ENCODE measurements at places on chromosomes 3 and 15. TPM values are rescaled to one million over a fixed set of nuclear protein-coding genes. Genes with fewer than 3 reads are reported as not detected.

- peaks cover 82% of the 10 kb centered on the region for H3K36me3 ChIP-seq
- DNase-seq: no peak
- H3K27me3 ChIP-seq: no peaks in the 10 kb centered on the region
- peaks cover 100% of the 10 kb centered on the region for H3K4me1 ChIP-seq
- peak overlapping the region; percentile 92 for H3K27ac ChIP-seq
Measured at GRCh38 chr3:123683505-123684154, 98.8 kb upstream of the HACD2 start.

DNA sequence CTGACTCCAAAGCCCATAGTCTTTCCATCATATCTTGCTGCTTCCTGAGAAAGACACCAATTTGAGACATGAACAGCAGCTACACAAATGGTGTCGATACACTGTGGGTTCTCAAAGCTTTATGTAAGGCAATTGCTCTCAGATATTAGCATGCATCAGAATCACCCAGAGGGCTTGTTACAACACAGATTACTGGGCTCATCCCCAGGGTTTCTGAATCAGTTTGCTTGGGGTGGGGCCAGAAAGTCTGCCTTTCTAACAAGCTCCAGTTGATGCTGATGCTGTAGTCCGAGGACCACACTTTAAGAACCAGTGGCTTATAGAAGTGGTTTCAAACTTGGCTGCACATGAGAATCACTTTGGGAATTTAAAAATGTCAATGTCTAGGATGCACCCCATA, 86.5 kb downstream of the SEMA6D start:
- no peak overlapping the region for H3K27ac ChIP-seq
- H3K4me1 ChIP-seq: no peaks in the 10 kb centered on the region
- no peaks in the 10 kb centered on the region for H3K36me3 ChIP-seq
- no peak for DNase-seq

DNA sequence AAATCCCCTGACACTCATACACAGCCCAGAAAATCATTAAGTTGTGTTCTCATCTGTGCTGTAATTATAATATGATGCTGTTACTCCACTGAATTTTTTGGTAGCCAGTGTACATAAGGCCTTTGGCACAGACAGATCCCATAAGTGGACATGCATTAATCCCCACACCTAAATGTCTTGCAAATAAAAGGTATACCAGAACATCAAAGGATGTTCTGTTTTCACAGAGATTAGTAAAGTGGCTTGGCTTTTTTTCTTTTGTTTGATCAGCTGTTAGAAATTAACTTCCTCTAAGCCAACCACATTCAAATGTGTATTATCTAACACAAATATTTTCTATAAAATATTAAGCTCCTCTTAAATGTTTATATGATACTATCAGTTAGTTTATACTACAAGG, 2.7 kb downstream of the SST start:
- H3K4me3 ChIP-seq: no peak overlapping the region
- no peak overlapping the region for H3K27ac ChIP-seq
- no peaks in the 10 kb centered on the region for H3K36me3 ChIP-seq
- H3K4me1 ChIP-seq: peaks cover 16% of the 10 kb centered on the region
- no peak for DNase-seq
- H3K27me3 ChIP-seq: no peaks in the 10 kb centered on the region

- H3K27ac ChIP-seq: no peak overlapping the region
- no peak overlapping the region for H3K4me3 ChIP-seq
- no peak for DNase-seq
- no peaks in the 10 kb centered on the region for H3K36me3 ChIP-seq
- no peaks in the 10 kb centered on the region for H3K27me3 ChIP-seq
Measured at GRCh38 chr3:41502023-41502422, 302.7 kb downstream of the CTNNB1 start.

GRCh38 chr15:69074001-69074842, 59.7 kb downstream of the NOX5 start:
- H3K27ac ChIP-seq: no peak overlapping the region
- H3K36me3 ChIP-seq: no peaks in the 10 kb centered on the region
- H3K4me3 ChIP-seq: peak overlapping the region; percentile 20
- peaks cover 12% of the 10 kb centered on the region for H3K27me3 ChIP-seq

The PCYT1A gene
- total RNA-seq: 88.6 TPM

The SI gene
- not detected for total RNA-seq

- no peaks in the 10 kb centered on the region for H3K27me3 ChIP-seq
- DNase-seq: no peak
- H3K4me1 ChIP-seq: peaks cover 40% of the 10 kb centered on the region
- H3K4me3 ChIP-seq: no peak overlapping the region
- no peaks in the 10 kb centered on the region for H3K36me3 ChIP-seq
Measured at GRCh38 chr3:177835008-177835407, 637.7 kb upstream of the TBL1XR1 start.

DNA sequence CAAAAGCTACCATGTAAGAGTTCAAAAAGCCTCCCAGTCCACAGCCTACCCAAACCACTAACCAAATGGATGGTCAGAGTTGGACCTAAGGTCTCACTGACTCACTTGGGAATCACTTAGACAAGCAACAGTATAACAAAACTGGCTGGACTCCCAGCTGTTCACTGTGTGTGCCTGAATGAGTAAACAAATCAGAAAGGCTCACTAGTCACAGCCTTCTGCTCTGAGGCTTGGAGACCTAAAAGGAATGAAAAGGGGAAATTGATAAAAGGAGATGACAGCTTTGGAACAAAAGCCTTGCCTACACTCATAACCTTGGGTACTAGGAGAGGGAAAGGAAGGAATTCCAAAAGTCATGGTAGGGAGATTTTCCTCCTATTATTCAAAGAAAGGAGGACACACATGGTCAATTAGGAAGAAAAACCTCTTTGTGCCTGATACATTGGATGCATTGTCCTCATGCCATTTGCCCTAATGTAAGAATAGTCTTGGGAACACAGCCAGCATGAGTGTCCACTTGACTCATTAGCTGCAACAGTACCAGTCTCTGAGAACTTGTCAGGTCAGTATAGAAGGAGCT, 92.3 kb downstream of the FRMD5 start:
- H3K36me3 ChIP-seq: no peaks in the 10 kb centered on the region
- peak overlapping the region; percentile 26 for H3K27ac ChIP-seq
- H3K4me3 ChIP-seq: no peak overlapping the region
- peaks cover 14% of the 10 kb centered on the region for H3K4me1 ChIP-seq
- no peak for DNase-seq

The MESD gene
- 16.8 TPM for total RNA-seq

DNA sequence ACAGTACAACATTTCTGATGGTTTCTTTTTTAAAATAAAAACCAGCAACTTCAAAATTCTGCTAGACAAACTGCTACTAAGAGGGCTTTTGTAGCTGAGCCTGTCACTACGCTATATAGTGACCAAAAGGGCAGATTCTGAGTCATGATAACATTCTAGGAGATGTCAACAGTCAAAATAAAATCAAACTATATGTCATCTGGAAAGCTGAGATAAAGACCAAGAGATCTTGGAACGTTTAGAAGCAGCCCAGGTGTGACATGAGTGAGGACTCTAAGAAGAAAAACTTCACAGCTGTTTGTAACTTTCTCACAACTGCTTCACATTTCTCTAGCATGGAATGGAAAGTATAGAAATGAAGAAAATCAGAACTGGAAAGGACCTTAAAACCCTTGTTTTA, 84.6 kb downstream of the FILIP1L start:
- DNase-seq: no peak
- H3K4me3 ChIP-seq: no peak overlapping the region
- H3K36me3 ChIP-seq: no peaks in the 10 kb centered on the region
- no peak overlapping the region for H3K27ac ChIP-seq
- no peaks in the 10 kb centered on the region for H3K27me3 ChIP-seq

The PAK6 gene
- 0.33 TPM for total RNA-seq

- no peak for DNase-seq
- no peaks in the 10 kb centered on the region for H3K27me3 ChIP-seq
- no peak overlapping the region for H3K27ac ChIP-seq
- no peak overlapping the region for H3K4me3 ChIP-seq
Measured at GRCh38 chr15:81968691-81969090, 77.1 kb downstream of the MEX3B start.

- H3K36me3 ChIP-seq: no peaks in the 10 kb centered on the region
- H3K4me1 ChIP-seq: no peaks in the 10 kb centered on the region
- H3K27ac ChIP-seq: no peak overlapping the region
- no peak overlapping the region for H3K4me3 ChIP-seq
Measured at GRCh38 chr15:95836536-95836935, 494.0 kb upstream of the NR2F2 start.

DNA sequence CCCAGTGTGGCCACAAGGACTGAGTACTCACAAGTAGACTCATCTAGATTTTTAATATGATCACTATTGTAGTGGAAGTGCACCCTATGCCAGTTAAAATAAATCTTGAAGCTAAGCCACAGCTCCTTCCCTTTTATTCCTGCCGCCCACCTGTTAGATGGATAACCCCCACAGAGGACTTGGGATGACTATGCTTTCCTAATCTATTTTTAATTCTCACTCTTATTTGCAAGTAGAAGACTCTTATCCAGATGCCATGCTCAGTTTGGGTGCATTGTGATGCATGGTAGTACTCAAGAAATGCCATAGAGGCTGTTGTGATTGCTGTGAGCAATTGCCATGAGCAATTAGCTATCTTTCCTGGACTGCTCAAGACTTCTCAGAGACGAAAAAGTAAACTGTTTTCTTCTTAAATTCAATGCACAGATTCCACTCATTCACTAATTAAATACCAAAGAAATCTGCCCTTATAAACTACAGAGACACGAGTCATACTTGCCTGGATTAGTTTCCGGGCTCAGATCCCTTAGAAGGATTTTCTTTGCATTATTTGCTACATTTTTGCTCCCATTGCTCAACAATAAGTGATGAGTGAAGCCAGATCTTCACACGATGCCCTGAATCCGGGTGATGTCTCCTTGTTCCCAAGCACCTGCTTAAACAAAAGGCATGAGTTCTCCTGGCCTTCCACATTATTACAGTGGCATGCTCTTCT, 472.1 kb downstream of the SOX2 start:
- H3K4me3 ChIP-seq: no peak overlapping the region
- H3K4me1 ChIP-seq: no peaks in the 10 kb centered on the region
- DNase-seq: no peak
- no peaks in the 10 kb centered on the region for H3K27me3 ChIP-seq
- no peaks in the 10 kb centered on the region for H3K36me3 ChIP-seq

The WDR93 gene
- total RNA-seq: not detected

GRCh38 chr15:43950531-43950930, 123.7 kb downstream of the WDR76 start:
- H3K36me3 ChIP-seq: no peaks in the 10 kb centered on the region
- H3K4me1 ChIP-seq: no peaks in the 10 kb centered on the region
- H3K4me3 ChIP-seq: no peak overlapping the region
- DNase-seq: no peak

- H3K4me3 ChIP-seq: no peak overlapping the region
- no peak for DNase-seq
- no peaks in the 10 kb centered on the region for H3K27me3 ChIP-seq
- no peak overlapping the region for H3K27ac ChIP-seq
- H3K4me1 ChIP-seq: no peaks in the 10 kb centered on the region
Measured at GRCh38 chr3:3085782-3086181, 24.4 kb downstream of the IL5RA start.

DNA sequence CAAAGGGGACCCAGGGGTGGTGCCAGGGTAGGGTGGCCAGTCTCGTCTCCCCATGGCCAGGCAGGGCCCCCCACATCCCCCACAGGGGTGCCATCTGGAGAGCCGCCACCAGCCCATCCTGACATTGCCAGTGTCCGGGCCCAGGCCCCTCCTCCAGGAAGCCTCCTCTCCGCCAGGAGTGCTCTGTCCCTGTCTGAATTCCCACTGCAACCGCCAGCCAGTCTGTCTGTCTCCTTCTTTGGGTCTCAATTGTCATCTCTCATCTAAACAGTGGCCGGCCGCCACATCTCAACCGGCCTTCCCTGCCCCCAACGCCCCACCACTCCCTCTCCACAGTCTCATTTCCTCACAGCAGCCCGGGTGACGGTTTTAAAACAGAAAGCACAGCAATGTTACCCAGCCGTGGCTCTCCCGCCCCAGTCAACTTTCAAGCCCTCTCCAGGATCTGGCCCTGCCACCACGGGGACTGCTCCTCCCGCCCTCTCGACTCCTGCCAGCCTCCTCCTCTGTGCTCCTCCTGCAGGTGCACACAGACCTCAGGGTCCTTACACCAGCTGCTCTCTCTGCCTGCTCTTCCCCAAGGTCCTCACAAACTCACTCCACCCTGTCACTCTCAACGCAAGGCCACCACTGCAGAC, 57.0 kb downstream of the IQSEC1 start:
- H3K36me3 ChIP-seq: no peaks in the 10 kb centered on the region
- H3K27ac ChIP-seq: peak overlapping the region; percentile 63
- H3K4me1 ChIP-seq: no peaks in the 10 kb centered on the region
- peak; percentile 81 for DNase-seq
- H3K27me3 ChIP-seq: no peaks in the 10 kb centered on the region
- peak overlapping the region; percentile 8 for H3K4me3 ChIP-seq

The C3orf49 gene
- total RNA-seq: not detected

DNA sequence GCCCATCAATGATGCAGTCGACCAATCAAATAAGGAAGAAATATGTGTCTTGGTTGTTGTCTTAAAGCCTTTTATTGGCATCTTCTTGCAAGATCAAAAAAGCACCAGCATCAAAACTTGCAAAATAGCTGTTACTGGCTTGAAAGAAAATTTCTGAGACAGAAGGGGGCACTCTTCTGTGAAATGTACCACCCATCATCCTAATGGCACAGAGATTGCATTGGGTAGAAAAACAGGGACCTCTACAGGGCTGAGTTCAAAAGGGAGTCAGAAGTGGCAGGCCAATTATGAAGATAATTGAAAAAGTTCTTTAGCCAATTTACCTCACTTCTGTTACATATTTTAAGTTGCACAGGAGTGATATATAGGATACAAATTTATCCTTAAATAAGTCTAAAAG, 122.3 kb upstream of the GPR149 start:
- H3K4me1 ChIP-seq: no peaks in the 10 kb centered on the region
- H3K27me3 ChIP-seq: no peaks in the 10 kb centered on the region
- no peaks in the 10 kb centered on the region for H3K36me3 ChIP-seq

DNA sequence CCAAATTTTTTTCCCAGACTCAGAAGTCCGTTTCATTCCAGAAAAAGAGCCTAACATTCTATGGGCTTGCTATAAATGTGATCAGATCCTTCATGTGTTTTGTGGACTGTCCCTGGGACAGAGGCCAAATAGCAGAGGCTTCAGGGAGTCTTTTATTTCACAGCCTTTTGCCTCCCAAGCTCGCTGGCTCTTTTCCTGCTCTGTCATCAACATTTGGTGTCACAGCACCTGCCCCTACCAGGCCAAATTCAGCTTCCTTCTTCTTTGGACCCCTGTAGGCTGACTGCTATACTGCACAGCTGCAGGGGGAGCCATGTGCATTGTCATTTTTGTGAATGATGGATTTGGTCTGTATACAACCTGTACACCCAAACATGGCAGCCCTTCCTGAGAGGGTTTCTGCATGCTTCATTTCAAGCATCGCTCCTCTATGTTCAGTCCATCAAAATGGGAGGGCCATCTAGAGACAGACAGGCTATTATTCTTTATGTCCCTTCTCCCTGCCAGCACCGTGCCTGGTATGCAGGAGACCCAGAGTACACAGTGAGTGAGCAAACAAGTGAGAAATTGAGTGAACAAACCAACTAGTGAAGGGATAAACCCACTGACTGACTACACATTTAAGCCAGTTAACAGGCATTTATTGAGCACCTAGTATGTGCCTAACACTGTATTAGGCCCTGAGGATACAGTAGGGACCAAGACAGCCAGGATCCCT, 17.9 kb upstream of the RPP14 start:
- no peaks in the 10 kb centered on the region for H3K4me1 ChIP-seq
- no peaks in the 10 kb centered on the region for H3K27me3 ChIP-seq
- H3K4me3 ChIP-seq: no peak overlapping the region
- no peak overlapping the region for H3K27ac ChIP-seq

- H3K4me3 ChIP-seq: no peak overlapping the region
- no peak overlapping the region for H3K27ac ChIP-seq
- H3K36me3 ChIP-seq: no peaks in the 10 kb centered on the region
- H3K4me1 ChIP-seq: no peaks in the 10 kb centered on the region
- no peaks in the 10 kb centered on the region for H3K27me3 ChIP-seq
Measured at GRCh38 chr15:70502529-70502928, 260.8 kb downstream of the UACA start.

Data from sigmoid colon (tissue), 7 donors.